ENCODE measurements at places on chromosomes 16 and 17. TPM values are rescaled to one million over a fixed set of nuclear protein-coding genes. Genes with fewer than 3 reads are reported as not detected.

The FBXO39 gene
- 0.91 TPM for total RNA-seq

The SLC13A5 gene
- 0.72 TPM for total RNA-seq

The SOST gene
- not detected for total RNA-seq

The MMP2 gene
- total RNA-seq, result 154 TPM

The PPP1R27 gene
- total RNA-seq, result 1.3 TPM

The TMEM100 gene
- total RNA-seq, result 2.9 TPM

The CFAP97D1 gene
- 0.13 TPM for total RNA-seq

The CCDC144A gene
- total RNA-seq, result 6.2 TPM

The BCL6B gene
- total RNA-seq, result 1.8 TPM

The ITGA2B gene
- 0.48 TPM for total RNA-seq
